Myocyte (in vitro differentiated cells): ENCODE measurements at places on chromosomes 16 and 17. TPM values are rescaled to one million over a fixed set of nuclear protein-coding genes. Genes with fewer than 3 reads are reported as not detected.

GRCh38 chr17:10156948-10157607 is 41.3 kb downstream of the GAS7 start:
- DNase-seq, result no peak

GRCh38 chr17:55440391-55440790 is 18.8 kb upstream of the MMD start:
- no peak for DNase-seq

DNA sequence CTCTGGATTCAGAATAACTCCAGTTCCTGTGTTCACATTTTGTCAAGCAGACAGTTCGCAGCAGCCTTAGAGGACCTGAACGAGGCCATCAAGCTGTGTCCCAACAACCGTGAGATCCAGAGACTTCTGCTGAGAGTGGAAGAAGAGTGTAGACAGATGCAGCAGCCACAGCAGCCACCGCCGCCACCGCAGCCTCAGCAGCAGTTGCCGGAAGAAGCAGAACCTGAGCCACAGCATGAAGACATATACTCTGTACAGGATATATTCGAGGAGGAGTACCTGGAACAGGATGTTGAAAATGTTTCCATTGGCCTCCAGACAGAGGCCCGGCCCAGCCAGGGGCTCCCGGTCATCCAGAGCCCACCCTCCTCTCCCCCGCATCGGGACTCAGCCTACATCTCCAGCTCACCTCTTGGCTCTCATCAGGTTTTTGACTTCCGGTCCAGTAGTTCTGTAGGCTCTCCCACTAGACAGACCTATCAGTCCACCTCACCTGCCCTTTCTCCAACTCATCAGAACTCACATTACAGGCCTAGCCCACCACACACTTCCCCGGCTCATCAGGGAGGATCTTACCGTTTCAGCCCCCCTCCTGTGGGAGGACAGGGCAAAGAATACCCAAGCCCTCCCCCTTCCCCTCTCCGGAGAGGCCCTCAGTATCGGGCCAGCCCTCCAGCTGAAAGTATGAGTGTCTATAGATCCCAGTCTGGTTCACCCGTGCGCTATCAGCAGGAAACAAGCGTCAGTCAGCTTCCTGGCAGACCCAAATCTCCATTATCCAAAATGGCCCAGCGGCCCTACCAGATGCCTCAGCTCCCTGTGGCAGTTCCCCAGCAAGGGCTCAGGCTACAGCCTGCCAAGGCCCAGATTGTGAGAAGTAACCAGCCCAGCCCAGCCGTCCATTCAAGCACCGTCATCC is 25.9 kb downstream of the CYB561 start:
- no peak for DNase-seq

UMOD gene
- not detected in 2 replicates for total RNA-seq

DNA sequence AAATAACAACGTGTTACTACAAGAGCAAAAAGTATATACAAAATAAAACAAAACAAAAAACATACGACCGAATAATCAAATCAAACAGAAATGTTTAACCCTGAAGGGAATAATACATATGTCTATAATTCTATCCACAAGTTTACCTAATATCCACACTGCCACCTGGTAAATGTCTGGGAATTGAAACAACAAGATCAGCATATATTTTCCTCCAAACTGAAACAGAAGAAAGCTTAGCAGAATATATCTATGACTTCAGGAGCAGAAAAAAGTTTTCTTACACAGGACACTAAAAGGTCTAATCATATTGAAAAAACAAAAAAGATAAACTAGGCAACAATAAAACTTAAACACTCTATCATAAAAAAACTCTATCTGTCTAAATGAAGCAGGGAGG is 404.0 kb downstream of the CDH11 start:
- no peak for DNase-seq

- DNase-seq, result no peak
These were observed 164.0 kb downstream of the LAT start for GRCh38 chr16:29148867-29149272.

- no peak for DNase-seq
These were observed 1.2 kb downstream of the COX10 start for GRCh38 chr17:14070344-14070984.

HCRT gene
- total RNA-seq, result not detected in 2 replicates

KLHL11 gene
- 10.9 and 13.7 TPM in 2 replicates for total RNA-seq

PYCARD gene
- total RNA-seq, result 2.3 and 3.0 TPM in 2 replicates

CPHXL gene
- 0.47 TPM in 1 of 2 replicates, not detected in the other for total RNA-seq
